ENCODE measurements at places on chromosomes 2 and 18.

DNA sequence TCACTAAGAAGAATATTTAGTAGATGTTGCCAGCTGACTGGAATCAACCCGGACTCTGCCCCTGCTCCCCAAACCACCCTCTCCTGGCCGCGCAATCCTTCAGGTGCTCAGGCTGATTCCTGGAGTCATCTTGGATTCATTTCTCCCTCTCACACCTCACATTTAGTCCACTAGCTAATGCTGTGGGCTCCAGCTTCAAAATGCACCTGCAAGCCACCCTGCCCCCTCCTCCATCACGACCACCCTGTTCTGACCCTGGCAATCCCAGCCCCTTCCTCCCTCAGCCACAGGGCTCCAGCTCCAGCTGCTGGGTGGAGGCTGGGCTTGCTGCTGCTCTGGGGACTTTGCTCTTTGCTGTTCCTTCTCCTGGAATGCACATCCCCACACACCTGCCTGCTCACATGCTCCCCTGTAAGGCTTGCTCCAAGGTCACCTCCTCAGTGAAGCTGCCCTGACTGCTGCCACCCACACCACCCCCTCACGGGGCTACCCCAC is 61.3 kb upstream of the SH3RF3 start:
- no peak for DNase-seq

GRCh38 chr2:46643493-46643892 is 164.1 kb downstream of the TMEM247 start:
- DNase-seq: no peak

DNA sequence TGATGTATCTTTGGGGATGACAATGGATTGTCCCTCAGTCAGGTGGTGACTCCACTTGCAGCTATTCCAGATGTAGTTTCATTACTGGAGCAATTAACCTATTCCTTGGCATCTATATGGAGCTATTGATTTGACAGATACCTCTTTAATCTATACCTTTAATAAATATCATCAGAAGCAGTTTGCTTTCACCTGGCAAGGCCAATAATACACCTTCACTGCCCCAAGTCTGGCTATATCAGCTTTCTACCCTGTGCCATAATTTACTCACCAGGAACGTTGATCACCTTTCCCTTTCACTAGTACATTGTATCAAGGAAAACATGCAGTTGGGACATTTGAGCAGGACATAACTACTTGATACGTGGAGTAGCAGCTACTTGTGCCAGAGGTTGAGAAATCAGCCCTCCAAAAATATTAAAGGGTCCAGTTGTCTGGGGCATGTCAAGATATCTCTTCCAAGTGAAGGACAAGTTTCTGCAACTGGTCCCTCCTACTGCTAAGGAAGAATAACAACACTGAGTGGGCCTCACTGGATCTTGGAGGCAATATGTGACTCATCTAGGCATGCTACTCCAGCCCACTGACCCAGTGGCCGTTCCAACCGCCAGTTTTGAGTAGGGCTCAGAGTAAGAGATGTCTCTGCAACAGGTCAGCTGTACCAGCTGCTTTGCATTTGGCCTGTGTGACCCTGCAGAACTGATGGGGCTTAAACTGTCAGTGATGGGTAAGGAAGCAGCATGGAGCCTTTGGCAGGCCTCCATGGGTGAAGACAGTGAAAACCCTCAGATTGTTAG is 67.0 kb downstream of the PSMG2 start:
- no peak for DNase-seq

- DNase-seq: no peak
These were observed 130.8 kb downstream of the FOXI3 start for GRCh38 chr2:88321449-88322248.

DNA sequence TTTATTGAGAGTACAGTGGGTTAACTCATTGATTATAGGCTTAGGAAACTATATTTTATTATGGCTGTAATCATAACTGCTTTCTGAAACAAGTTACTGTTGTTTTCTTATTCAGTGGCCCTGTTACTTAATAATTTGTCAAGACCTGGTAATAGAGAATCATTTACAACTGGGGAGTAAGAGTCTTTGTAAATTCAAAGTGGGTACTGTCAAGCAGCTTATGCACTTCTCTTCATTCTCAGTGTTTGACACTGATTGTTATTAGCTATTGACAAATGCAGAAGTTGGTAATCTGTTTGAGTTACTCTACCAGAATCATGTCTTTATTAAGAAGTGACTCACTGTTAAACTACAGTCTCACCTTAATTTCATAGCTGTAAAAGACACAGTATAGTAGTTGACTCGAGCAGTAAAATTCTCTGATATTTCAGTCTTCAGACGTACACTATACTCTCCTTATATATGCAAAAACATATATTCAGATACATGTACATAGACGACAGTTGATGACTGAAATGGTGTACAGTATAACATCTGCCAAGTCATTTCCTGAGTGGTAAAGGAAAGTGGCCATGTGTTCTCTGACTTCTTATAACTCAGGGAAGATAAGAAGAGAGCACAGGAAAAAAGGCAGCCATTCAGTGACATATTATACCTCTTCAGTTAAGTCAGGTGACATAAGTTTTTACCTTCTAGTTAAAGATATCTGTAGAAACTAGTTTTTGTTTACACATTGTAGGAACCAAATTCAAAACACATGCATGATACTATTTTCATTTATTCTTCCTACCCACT is 36.0 kb upstream of the TTC27 start:
- DNase-seq: no peak

DNA sequence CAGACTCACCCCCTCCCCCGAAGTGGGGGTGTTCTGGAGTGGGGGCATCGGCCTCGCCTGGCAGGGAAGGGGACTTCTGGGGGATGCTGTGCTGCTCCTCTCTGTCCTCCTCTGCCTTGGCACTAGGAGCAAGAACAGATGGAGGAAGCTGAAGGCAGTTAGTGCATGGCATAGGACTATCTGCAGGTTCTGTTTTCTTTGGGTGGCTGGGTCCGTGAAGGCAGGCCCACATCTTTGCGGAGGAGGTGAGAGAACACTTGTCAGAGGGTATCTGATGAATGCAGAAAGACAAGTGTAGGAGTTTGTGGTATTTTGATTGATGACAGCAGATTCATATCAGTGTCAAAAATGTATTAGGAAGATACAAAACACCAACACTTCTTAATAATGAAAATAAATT is 411.4 kb downstream of the TSN start:
- no peak for DNase-seq

GRCh38 chr18:35267161-35267651 is 22.8 kb downstream of the ZSCAN30 start:
- no peak for DNase-seq

GRCh38 chr2:100060875-100061274 is 81.5 kb downstream of the AFF3 start:
- DNase-seq: no peak

- no peak for DNase-seq
These were observed 2.8 kb upstream of the HAT1 start for GRCh38 chr2:171919453-171919852.
